ENCODE measurements at places on chromosomes 11 and 22. TPM values are rescaled to one million over a fixed set of nuclear protein-coding genes. Genes with fewer than 3 reads are reported as not detected.

GRCh38 chr22:35437049-35437448, 37.1 kb downstream of the MCM5 start:
- no peak for DNase-seq

DNA sequence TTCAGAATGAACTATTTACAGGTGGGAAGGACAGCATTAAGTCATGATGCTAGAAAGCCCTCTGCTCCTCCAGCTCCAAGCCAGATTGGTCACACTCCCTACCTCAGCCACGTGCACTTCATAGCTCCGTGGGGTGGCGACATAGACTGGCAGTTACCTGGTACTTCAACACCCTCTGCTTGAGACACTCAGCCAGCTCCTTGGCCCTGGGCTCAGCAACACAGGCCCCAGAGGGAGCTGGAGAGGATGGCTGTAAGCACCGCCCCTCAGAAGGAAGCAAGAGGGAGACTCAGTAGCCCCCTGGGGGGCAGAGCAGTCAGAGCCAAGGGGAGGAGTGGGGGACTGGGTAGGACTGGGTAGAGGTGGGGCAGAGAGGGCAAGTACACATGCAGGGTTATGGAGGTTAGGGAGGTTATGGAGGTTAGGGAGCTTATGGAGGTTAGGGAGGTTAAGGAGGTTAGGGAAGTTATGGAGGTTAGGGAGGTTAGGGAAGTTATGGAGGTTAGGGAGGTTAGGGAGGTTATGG, 102.1 kb upstream of the BID start:
- no peak for DNase-seq

GRCh38 chr11:82843057-82843795, 57.0 kb downstream of the PRCP start:
- no peak for DNase-seq

DNA sequence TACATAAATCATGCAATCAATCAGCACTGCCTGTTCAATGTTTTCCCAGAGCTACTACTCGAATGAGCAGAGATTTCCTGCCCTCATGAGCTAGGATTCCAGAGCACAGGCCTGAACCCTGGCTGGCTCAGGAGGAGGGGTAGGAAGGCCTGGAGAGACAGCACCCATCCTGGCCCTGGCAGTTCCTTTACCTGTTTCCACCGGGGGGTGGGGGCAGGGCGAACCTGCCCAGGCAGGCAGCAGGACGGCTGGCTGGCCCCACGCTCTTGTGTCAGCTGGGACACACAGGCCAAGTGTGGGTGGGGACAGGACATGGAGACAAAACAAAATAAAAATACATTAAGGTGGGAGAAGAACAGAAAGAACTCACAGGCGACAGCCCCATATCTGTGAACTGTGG, 109.8 kb upstream of the BID start:
- DNase-seq: peak; percentile 26

Gene ROM1
- total RNA-seq: 8.7 TPM

DNA sequence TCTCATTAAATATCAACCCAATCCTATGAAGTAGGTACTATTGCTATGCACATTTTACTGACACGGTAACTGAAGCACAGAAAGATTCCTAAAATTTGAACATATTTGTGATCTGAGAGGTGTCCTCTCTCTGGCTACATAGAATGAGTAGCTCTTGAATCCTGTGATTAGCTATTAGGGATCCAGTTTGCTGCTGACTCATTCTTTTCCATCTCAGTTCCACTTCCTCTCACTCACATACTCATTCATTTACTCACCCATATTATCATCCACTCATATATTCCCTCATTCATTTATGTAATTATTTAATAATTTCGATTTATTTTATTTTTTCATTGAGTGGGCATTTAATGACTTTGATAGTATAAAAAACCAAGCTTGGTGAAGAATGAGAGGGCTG, 42.7 kb downstream of the OR5B17 start:
- DNase-seq: no peak

Gene KLHDC7B
- 6.0 TPM for total RNA-seq

DNA sequence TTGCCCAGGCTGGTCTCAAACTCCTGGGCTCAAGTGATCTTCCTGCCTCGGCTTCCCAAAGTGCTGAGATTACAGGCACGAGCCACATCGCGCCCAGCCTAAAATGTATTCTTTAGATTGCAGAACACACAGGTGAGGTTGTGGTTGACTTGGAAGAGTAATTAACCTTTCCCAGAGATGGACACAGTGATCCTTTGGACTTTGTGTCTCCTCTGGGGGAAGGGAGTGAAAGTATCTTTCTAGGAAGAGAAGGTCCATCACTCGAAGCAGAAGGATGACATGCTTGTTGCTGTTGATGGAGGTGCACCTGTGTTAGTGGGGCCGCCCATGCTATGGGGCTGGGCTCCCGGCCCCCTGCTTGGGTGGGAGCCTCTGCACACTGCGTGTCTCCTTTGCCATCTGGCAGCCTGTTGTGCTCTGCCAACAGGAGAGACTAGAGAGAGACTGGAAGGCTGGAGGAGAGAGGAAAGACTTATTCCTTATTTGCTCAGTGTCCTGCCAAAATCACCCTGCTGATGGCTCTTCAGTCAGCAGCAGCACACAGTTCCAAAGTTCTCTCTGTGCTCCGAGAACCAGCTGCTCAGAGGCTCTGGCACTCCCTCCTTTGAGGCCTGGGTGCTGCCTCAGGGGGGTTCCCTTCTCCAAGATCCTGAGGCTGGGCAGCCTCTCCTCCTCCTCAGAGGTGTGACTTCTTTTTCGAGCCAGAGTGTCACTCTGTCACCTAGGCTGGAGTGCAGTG, 33.1 kb upstream of the CYB5R3 start:
- no peak for DNase-seq

- DNase-seq: no peak
These were observed at the start of gene CST6 for GRCh38 chr11:66011785-66012303. TSS of gene CST6 (plus strand) at chr11:66012008. CDS start at chr11:66012045, 37 bp downstream.

DNA sequence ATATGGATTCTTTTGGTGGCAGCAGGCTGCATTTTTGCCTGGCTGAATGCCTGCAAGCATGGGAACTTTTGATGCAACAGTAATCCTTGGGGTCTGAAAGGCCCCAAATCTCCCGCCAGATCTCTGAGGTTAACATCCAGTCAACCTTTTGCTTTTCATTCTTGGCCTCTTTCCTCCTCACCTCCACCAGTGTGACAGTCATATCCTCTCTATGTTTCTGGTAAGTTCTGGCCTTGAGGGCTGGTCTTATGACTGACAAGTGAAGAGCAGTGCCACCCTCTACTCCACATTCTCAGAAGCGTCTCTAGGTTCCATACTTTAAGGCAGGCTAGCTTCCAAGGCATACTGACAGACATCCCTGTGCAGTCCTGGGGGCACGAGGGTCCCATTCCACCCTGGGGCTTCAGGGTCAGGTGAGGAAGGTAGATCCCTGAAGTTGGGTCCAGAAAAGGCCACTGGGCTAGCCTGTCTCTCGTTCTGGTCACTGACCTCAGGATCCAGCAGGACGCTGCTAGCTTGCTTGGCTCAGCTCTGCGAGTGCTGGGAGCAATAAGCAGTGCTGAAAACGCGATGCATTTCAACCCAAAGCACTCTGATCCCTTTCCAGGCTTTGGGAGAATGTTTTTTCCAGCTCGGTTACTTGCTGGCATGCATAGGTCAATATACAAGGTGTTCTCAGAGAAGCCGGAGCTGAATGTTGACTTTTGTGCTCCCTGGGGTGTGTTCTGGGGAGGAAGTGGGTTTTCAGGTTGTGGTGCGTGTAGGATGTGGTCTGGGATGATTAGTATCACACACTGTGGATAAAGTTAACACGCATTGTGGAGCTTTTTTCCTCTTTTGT, 75.2 kb downstream of the PTPRJ start:
- peak; percentile 29 for DNase-seq

- DNase-seq: no peak
These were observed 4.4 kb upstream of the CD44 start for GRCh38 chr11:35134403-35135148.

DNA sequence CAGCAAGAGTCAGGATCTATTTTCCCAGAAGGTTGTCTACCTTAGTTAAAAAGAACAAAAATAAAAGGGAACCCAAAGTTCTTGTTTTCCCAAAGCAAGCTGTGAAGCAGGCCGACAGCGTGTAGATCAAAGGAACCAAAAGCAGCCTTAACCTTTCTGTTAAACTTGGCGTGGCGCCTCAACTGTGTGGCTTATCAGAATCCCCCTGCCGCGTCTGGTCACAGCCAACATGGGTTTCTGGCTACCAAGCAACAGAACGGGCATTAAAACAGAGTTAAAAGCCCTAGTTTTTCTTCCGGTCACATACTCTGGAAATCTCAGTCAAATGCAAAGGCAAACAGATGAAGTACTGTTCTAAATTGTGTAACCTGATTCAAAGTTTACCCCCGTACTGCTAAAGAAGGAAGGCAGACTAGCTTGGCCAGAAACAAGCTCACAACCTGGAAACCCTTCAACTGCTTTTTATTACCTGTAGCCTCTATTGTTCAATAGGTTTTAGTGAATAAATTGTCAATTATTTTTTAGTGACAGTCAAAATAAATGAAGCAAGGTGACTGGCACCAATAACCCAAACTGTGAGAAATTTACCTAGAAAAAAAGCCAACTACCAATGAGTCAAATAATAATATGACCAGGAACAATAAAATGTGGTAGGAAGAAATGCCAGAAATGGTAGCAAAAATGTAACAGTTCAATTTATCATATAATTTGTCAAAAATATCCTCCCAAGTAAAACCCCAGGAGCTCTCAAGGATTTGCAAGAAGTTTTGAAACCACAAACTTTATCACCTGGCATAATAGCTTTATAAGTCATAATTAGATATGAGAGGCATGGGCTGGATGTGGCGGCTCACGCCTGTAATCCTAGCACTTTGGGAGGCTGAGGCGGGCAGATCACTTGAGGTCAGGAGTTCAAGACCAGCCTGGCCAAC, 21.4 kb downstream of the CHKA start:
- peak; percentile 65 for DNase-seq

GRCh38 chr11:115202900-115203552, 301.2 kb downstream of the CADM1 start:
- DNase-seq: no peak

GRCh38 chr11:623999-624704, 603 bp downstream of the CDHR5 start:
- DNase-seq: no peak

DNA sequence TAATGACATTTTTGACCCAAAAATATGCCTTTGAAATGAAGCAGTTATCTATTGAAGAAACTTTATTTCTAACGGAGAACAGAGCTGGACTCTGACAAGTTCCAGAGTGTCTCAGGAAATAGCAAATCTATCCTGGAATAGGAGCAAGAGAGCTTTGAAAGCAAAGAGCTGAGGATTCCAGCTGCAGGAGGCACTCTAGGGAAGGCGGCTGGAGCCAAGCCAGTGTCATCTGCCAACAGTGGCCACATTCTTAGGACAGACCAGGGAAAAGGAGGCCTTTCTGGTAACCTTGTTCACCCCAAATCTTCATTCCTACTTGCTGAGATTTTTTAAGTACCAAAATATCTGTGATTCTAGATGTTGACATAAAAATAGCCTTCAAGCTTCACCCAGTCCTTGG, 493.5 kb upstream of the B3GAT1 start:
- peak; percentile 46 for DNase-seq

GRCh38 chr11:698493-699115, 3.0 kb downstream of the TMEM80 start:
- no peak for DNase-seq

DNA sequence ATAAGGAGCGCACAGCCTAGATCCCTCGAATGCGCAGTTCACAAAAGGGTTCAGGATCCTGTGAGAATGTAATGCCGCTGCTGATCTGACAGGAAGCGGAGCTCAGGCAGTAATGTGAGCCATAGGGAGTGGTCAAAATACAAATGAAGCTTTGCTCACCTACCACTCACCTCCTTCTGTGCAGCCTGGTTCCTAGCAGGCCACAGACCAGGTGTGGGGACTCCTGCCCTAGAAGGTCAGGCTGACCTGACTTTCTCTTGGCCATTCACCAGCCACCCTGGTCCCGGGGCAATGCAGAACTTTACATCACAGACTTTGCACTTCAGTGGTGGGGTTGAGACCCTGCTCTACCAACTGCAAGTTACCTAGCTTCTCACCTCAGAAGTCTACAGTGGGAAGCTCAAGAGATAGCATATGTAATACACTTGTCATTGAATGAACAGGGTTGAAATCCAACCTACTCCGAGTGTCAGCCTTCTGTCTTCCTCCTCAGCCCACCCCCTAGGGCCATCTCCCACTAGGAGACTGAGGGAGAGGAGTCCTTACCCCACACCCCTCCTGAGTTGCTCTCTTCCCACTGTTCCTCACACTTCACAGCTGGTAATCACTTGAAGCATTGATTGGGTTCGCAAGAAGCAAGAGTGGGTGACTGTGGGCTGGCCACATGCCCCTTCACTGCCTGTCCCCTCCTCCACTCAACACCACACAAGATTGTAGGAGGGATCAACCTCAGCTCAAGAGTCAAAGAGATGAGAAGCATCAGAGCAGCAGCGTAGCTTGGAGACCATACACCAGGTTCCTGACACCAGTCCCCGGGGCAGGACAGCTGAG, 2.0 kb upstream of the KCNJ1 start:
- no peak for DNase-seq

Gene SLC37A4
- total RNA-seq: 18.5 TPM

DNA sequence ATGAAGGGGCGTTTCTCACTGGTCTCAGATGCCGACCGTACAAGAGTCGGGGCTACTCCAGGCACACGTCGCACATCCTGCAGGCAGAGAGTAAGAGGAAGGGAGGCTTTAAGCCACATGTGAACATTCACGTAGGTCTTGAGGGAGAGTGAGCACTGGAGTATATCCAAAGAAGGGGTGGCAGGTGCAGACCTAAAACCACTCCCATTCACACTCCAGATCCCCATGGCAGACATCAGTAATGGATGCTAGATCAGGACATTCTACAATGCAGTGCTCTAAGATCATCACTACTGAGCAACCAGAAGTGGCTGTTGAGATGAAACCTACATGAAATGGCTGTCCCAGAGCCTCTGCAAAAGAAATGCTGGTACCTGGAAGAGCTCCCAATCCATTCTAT, 39.0 kb downstream of the WT1 start:
- no peak for DNase-seq

DNA sequence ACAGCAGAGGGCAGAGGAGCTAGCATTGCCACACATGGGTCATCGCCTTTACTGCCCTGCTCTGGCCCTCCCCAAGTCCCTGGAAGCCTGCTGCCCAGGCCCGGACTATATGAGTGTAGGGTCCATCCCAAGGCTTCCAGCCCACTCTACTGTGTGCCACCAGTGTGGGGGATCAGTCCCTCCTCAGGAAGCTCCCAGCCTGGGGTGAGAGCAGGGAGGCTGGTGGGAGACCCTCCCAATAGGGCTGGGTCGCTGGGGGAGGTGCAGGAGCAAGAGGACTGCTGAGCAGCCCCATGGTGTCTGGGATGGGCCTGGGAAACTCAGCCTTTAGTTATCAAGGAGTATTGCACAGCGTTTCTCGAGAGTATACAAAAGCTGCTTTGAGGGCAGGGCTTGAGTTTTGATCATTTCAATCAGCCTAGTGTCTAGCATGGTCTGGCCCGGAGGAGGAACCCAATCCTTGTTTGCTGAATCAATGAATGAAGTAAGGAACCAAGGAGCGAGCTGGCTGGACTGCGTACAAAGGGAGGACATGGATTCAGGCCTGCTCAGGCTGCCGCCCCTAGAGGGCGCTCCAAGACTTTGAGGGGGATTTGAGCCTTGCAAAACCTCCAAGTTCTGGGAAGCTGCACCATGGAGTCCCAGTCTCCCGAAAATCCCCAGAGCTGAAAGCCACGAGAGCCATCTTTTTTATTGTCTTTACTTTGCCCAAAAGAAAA, 89.0 kb upstream of the PARVA start:
- DNase-seq: peak; percentile 92

Gene MS4A1
- total RNA-seq: 6.0 TPM

- no peak for DNase-seq
These were observed 839 bp downstream of the CBY1 start for GRCh38 chr22:38657045-38657909.

Gene MISFA
- 1.7 TPM for total RNA-seq

Gene TIMM8B
- 37.3 TPM for total RNA-seq

Gene BARX2
- total RNA-seq: 6.0 TPM
